ENCODE measurements at places on chromosomes 2 and 18.

GRCh38 chr2:198376677-198377076 is 572.3 kb downstream of the PLCL1 start:
- DNase-seq = no peak

DNA sequence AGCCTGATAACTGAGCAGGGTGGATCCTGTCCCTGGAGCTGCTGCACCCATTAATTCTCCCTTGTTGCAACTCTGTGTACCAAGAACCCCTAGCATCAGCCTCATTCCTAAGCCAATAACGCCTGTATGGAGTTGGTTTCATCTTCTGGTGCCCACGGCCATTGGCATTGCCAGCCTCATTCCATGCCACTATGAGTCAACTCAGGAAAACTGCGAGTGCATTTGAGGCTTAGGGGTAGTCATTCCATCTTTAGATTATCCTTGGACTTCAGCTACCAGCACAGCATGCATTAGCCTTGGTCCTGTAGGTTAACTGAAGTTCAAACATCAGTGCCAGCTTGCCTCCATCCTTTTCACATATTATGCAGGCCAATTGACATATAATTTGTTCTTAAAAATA is 1.4 kb upstream of the TRIM54 start:
- no peak for DNase-seq

DNA sequence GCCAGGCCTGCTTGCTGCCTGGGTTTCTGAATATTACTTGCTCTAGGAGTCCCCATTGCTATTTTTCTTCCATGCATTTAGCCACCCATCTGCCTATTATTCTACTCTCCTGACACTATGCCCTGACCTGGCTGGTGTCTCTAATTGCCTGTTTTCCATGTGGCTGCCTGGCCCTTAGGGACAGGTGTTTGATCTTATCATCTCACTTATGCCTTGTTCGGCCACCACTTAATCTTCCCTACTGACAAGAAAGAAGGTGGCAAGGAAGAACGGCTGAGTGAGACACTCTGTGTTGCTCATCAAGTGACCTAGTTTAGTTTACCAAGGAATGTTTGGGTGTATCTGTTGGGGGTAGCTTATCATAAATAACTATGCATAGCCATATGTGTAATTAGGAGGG is 50.4 kb upstream of the RAPH1 start:
- DNase-seq = no peak

DNA sequence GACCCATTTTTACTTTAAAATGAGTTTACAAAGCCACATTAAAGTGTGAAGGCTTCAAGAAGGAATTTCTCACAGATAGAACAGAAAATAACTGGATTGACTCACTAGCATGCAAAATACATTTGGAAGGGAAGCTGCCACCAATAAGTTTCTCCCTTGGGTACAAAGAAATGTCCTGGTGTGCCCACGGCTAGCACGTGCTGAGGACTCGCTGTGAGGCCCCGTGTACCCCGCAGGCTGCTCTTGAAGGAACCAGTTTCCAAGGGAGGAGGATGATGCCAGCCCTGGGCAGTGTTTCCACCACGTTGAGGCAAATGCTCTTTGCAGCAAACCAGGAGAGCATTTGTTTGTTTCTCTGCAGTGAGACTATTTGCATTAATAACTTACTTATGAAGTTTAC is 207.3 kb downstream of the SH3RF3 start:
- DNase-seq = no peak

DNA sequence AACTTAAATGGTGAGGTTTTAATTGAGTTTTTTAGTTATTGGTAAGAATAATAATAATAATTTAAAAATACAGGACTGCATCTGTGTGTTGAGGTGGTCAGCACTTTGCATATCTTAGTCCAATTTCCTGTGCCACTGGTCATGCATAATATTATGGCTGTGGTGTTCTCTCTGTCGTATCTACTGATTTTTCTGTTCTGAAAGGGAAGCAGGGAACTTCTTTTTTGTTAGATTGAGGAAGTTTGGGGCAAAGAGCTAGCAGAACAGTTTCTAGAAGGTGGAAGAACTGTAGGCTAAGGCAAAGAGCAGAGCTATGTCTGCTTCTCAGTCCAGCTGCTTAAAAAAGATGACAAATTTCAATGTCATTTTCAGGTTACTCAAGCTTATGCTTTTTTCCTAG is 74.3 kb downstream of the XRCC5 start:
- DNase-seq = no peak

- DNase-seq = no peak
Observed at GRCh38 chr2:15580451-15580850, 11.2 kb upstream of the DDX1 start.

- DNase-seq = no peak
Observed at GRCh38 chr2:177314722-177315264, 50.3 kb upstream of the NFE2L2 start.

DNA sequence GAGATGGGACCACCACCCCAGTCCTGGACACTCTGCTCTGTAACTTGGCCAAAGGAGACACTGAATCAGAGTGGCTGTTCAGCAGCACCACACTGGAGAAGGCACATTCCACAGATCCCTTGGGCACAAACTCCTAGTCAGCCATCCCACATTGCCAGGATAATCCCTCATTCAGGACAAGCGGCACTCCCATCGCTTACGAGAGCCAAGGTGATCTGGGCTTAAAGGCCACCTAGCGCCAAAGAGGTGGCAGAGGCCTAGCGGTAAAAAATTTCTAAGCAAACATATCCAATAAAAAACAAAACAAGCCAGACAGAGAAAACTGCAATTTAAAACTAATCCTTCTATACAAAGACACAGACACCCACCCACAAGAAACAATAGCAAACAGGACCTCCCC is 62.2 kb downstream of the EPB41L3 start:
- no peak for DNase-seq

GRCh38 chr2:224584111-224584784 is 915 bp downstream of the CUL3 start:
- peak; percentile 11 for DNase-seq

DNA sequence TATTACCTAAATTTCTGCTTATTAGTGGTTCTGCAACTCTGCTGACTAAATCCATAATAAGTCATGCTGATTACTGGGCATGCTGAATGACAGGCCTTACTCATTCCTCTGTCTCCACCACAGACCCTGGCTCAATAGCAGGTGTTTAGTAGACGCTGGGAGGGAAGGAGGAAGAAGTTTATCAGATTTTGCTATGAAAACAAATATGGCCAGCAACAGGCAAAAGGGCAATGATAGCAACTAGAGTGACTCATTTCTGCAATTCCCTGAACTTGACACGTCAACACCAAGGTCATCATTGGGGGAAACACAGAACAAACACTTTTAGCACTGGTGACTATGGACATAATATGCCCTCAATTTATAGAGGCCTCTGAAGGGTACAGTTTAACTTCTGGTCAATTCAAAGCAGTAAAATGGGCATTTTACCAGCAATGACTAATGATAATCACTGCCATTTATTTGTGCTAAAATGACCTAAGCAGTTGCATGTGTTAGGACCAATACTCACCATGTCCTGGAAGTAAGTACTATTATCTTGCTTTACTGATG is 35.2 kb downstream of the TMEM163 start:
- no peak for DNase-seq

DNA sequence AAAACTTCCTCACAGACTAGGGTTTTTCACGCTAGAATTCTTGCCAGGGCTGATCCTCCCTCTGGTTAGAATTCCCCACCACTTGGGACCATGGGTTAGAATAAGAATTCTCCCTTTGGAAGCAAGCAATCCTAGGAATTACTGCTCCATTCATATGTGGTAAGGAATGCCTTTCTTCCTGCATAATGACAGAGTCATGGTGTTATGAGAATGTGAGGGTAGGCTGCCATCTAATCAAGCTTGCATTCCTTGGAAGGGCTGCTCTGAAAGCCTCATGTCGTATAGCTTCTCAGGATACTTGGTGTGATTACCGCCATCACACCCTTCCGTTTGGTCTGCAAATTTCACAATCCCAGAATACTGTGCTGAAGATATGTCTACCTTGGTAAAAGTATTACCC is 1282.4 kb upstream of the PIK3C3 start:
- no peak for DNase-seq

DNA sequence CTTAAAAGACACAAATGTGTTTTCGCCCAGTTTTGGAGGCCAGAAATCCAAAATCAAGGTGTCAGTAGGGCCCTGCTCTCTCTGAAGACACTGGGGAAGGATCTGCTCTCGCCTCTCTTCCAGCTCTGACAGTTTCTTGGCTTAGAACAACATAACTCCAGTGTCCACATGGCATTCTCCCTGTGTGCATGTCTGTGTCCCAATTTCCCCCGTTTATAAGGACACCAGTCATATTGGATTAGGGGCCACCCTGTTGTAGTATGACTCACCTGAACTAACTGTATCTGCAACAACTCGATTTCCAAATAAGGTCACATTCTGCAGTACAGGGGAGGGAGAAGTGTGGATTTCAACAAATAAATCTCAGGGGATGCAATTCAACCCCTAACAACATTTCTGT is 263.2 kb downstream of the SS18 start:
- no peak for DNase-seq

- no peak for DNase-seq
Observed at GRCh38 chr2:66569321-66569851, 134.5 kb downstream of the MEIS1 start.

DNA sequence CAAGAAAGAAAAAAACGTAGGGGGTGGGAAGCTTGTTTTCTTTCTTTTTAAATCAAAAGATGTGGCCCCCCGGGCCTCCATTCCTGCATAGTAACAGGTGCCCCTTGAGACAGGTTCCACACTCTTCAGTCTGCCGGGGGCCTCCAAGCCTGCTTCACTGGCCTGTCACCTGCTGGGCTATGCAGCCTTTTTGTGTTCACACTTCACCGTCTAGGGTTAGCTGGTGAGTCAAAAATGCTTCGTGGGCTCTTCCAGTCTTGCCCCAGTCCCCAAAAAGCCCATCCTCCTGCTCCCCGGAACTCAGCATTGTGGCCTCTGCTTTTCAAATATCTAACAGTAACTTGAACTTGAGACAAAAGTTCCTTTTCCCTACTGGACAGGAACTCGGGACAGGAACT is 67.9 kb downstream of the POLR1A start:
- no peak for DNase-seq

- DNase-seq = no peak
Observed at GRCh38 chr2:2561346-2562095, 230.4 kb upstream of the MYT1L start.

- DNase-seq = no peak
Observed at GRCh38 chr18:23189099-23189498, 53.8 kb downstream of the CABLES1 start.

- DNase-seq = no peak
Observed at GRCh38 chr2:238095143-238095542, 5.0 kb upstream of the ESPNL start.

- DNase-seq = no peak
Observed at GRCh38 chr18:37251679-37252078, 313.9 kb downstream of the CELF4 start.

GRCh38 chr18:55069497-55069896 is 110.2 kb upstream of the CCDC68 start:
- no peak for DNase-seq

DNA sequence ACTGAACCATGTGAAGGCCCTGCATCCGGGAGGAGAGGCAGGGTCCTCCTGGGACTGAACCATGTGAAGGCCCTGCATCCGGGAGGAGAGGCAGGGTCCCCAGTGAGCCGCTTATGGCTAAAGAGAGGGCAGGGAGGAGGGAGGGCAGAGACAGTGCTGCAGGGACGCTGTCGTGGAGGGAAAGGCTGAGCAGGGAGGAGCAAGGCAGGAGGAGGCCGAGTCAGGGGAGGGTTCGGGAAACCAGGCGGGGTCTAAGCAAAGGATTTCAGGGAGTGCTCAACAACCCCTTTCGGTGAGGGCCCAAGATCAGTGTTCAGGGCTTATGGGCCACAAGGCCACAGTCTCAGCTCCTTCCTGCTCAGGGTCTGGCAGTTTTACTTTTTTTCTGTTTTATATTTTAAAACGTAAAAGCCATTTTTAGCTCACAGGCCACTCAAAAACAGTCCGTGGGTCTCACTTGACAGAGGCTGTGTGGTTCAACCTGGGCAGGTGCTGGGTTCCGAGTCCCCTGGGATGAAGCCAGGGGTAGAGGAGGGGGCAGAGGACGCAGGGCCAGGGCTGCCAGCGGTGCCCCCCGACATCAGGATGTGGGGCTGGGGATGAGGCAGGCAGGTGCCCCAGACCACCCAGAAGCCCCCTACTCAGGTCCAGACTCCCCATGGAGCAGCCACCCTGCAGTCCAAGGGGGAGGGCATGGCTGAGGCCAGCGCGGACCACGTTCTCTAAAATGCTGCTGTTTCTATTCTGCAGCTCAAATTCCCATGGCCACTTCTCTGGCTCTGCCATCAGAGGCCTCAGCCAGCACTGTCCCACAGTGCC is 5.2 kb downstream of the TMEM18 start:
- no peak for DNase-seq

DNA sequence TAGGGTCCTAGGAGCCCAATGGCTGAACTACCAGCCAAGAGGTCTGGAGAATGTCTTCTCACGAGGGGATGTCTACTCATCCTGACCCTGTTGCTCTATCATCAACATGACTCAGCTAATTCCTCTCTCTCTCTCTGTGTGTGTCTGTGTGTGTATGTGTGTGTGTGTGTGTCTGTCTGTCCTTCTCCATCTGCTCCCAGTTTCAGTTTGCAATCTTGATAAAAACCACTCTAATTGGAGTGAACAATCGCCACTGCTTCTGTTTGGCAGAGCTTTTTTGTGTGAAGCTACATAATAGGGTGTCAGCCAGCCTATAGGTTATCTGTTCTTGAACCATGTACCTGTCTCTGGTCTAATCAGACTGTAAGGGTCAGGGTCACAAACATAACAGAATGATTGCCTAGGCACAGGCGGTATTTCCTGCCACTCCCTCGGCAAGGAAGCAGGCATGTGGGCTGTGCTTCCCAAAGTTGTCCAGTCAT is 219.8 kb downstream of the SH3BP4 start:
- DNase-seq = no peak

DNA sequence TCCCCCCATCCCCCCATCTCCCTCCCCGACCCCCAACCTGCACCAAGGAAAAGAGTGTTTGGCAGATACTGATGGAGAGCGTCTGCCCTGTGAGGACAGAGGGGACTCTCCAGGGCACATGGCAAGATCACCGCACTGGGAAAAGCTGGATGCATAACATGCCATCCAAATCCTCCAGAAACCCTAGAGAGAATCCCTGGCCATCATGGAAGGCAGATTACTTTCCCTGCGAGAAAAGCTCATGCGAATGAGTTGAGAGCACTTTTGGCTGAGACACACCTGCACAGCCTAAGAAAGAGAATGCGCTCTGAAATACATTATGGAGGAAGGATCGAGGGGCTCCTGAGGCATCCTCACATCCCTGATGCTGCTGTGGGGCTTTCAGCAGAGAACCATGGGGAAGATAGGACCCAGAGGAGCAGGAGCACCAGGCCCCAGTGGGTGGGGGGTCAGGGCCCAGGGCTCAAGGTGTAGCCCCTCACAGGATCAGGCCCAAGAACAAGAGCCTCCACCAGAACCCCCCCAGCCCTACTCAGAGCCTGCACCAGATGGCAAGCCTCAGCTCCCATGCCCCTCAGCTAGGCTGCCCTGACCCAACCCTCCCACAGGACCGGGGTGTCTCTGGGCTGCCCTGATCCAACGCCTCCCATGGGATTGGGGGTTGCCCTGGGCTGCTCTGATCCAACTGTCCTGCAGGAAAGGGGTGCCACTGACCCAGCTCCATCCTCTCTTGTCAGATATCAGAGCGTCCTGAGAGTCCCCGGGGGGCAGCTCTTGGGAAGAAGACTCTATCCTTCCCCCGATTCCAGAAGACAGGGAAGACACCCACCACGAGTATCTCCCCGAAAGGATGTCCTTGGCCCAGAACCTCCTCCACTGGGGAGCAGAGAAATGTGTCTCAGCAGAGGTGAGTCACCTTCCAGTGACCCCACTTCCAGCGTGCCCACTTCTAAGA is 153.4 kb downstream of the NDUFA10 start:
- no peak for DNase-seq

GRCh38 chr2:225025917-225026571 is 16.2 kb downstream of the DOCK10 start:
- DNase-seq = no peak

GRCh38 chr2:38572167-38572566 is 30.6 kb downstream of the HNRNPLL start:
- no peak for DNase-seq

All from HuH-7.5 (cell line).